ENCODE measurements at places on chromosomes 2 and 18. TPM values are rescaled to one million over a fixed set of nuclear protein-coding genes. Genes with fewer than 3 reads are reported as not detected.
A peak's percentile ranks its signal among the peaks of the same experiment; 100 is the strongest.

Gene GAL3ST2
- total RNA-seq: not detected

Gene RAX
- not detected for total RNA-seq

- H3K4me1 ChIP-seq: peaks cover 6% of the 10 kb centered on the region
- peaks cover 20% of the 10 kb centered on the region for H3K36me3 ChIP-seq
- no peak for DNase-seq
- H3K4me3 ChIP-seq: no peak overlapping the region
- H3K27me3 ChIP-seq: no peaks in the 10 kb centered on the region
- H3K27ac ChIP-seq: no peak overlapping the region
Observed at GRCh38 chr2:32427672-32428610, 71.1 kb downstream of the BIRC6 start.

DNA sequence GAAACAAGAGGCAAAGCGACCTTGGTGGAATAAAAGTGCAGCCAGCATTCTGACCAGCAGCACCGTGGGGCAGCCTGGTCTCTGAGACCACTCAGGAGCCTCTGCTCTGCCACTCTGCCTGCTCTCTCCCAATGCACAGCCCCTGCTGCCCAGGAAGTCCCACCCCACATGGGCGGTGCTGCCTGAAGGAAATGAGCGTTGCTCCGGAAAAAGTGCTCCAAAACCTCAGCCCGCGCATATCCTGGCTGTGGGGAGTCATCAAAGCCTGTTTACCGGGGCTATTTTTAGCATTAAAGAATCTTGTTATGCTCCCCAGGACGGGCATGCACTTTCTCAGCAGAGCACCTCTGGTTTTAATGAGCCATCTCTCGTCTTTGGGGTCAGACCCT is 54.5 kb downstream of the EPAS1 start:
- peaks cover 50% of the 10 kb centered on the region for H3K4me1 ChIP-seq
- no peaks in the 10 kb centered on the region for H3K27me3 ChIP-seq
- no peaks in the 10 kb centered on the region for H3K36me3 ChIP-seq
- peak overlapping the region; percentile 25 for H3K4me3 ChIP-seq
- peak overlapping the region; percentile 17 for H3K27ac ChIP-seq

DNA sequence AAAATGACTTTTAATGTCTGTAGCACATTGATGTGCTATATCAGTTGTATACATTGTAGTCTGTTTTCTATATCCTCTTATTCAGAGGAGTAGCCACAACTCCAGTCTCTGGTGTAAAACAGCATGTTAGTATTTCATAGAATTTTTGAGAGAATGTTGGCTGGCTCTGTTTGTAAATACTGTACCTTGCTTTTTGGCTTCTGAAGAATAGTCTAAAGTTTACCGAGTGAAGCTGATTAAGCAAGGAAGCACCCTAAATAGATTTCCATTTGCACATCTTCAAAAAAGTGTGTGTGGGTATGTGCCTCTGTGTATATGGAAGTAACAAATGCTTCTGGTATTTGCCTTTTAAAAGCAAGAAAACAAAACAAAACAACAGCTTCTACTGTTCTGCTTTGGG is 50.5 kb downstream of the MAP4K4 start:
- H3K4me3 ChIP-seq: no peak overlapping the region
- peaks cover 7% of the 10 kb centered on the region for H3K4me1 ChIP-seq
- no peaks in the 10 kb centered on the region for H3K27me3 ChIP-seq
- no peak overlapping the region for H3K27ac ChIP-seq

All from natural killer cell (primary cell).